ENCODE measurements at places on chromosomes 5 and 9.

GRCh38 chr9:109019420-109019819 is 6.1 kb upstream of the CTNNAL1 start:
- DNase-seq = no peak

GRCh38 chr5:113364466-113364865 is 70.3 kb downstream of the TSSK1B start:
- DNase-seq = no peak

DNA sequence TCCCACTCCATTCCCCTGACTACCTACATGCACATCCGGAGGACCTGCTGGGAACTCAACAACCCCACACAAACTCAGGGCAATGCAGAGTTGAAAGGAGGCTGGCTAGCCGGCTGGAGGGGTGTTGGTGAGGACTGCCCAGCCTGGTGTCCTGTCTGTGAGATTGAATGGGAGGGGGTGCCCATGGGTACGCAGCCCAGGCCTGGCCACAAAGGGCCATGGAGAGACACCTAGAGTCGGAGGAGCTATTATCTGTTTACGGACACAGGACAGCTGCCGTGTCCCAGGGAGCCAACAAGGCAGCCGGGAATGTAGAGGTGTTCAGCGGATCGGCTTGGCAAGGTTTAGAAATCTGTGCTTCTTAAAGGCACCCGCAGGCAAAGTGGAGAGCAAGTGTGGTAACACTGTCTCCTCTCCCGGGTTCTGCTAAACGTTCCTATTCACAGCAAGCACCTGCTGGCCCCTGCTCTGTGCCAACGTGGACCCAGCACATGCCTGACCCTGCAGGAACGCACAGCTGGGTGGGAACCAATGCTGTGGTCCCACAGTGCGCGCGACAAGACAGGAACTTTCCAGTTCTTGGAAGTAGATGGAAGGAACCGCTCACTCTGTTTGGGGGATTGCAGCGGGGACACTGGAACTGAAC is 166.7 kb downstream of the DAB2IP start:
- DNase-seq = no peak

GRCh38 chr9:15308511-15308910 is 1.5 kb upstream of the TTC39B start:
- no peak for DNase-seq

DNA sequence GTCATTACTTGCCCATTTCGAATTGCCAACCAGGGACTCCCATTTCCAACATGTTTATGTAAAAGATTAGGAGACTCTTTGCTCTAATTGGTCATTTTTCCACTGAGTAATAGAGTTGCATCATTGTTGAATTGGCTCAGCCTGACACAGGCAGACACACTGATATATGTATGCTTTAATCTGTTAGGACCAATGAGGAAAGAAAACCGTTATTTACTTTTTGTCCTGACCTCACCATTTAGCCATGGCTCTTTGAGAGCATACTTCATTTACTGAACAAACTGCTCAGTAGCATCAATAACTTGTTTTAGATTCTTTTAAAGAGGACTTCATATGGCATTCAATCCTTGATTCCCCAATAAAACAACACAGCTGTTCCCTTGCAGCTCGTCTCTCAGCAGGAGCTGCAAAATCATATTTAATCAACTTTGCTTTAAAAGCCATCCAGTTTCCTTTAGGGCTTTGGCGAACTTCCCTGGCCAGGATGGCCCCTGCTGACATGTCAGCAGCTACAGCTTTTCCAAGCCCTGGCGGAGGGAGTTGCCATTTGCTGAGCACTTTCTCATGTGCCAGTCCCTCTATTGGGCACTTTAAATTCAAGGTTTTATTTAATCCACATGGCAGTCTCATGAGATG is 251.5 kb upstream of the TNC start:
- peak; percentile 30 for DNase-seq

DNA sequence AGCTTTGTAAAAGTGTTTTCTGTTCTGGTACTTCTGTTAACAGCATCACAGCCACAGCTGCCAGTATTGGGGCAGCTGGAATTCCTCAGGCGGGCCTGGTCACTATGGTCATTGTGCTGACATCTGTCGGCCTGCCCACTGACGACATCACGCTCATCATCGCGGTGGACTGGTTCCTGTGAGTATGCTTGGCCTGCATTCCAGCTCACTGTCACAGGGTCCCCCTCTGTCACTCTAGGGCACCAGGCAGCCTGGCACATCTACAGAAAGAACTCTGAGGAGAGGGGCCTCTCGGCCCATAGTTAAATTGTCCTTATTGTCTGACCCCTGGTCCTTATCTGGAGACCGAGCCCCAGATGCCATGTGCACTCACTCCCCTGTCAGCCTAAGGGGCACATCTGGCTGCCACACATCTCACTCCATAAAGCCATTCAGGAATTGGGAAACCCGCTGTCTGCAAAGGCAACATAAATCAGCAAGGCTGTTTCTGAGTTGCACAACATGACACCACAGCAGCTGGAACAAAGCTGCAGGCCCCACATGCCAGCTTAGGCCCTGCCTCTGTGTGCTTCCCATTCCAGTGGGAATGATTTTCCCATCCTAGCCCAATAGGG is 77.5 kb downstream of the SLC1A3 start:
- peak; percentile 86 for DNase-seq

GRCh38 chr5:82809420-82810143 is 267.6 kb downstream of the TMEM167A start:
- no peak for DNase-seq

GRCh38 chr9:136665111-136665703 is 2.5 kb downstream of the EGFL7 start:
- DNase-seq = no peak

DNA sequence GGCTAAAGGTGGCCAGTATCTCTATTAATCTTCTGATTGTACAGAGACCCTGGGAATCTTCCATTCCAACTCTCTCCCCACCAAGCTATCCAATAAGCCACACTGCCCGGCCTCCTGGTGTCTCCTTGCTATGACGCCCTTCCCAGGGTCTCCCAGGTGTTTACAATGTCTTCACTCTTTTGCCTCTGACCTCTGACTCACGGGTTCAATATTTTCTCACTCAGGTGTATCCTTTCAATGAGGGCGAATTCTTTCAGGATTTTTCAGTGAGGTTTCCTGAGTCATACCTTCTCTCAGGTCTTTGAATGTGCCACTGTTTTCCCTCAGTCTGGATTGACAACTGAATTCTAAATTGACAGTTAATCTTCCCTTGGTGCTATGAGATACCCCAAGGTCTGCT is 53.7 kb upstream of the IRX4 start:
- DNase-seq = no peak

DNA sequence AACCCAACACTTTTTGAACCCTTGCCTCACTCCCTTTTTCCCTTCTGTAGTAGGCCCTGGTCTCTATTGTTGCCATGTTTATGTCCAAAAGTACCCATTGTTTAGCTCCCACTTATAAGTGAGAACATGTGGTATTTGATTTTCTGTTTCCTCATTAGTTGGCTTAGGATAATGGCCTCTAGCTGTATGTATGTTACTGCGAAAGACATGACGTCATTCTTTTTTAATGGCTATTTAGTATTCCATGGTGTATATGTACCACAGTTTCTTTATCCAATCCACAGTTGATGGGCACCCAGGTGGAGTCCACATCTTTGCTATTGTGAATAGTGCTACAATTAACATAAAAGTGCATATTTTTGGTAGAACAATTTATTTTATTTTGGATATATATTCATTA is 90.3 kb upstream of the PTPRD start:
- no peak for DNase-seq

DNA sequence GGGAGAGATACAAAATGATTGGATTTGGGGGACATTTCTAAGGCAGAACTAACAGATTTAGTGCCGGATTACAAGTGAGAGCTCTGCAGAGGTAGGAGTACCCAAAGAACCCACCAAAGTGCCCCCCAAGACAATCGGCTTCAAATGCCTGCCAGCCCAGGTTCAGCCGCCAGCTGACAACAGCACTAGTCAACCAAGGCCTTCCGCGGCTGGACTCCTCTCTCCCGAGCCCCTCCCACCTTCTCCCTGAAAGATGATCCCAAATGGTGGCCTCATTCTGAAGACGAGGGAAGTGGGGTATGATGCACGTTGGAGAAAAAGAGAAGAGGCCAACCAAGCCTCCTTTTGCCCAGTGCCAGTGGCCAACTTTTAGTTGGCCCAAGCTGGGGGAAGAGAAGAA is 210.4 kb upstream of the SLC30A5 start:
- DNase-seq = no peak

- DNase-seq = peak; percentile 11
Observed at GRCh38 chr5:123422433-123423277, 548 bp downstream of the CEP120 start.

DNA sequence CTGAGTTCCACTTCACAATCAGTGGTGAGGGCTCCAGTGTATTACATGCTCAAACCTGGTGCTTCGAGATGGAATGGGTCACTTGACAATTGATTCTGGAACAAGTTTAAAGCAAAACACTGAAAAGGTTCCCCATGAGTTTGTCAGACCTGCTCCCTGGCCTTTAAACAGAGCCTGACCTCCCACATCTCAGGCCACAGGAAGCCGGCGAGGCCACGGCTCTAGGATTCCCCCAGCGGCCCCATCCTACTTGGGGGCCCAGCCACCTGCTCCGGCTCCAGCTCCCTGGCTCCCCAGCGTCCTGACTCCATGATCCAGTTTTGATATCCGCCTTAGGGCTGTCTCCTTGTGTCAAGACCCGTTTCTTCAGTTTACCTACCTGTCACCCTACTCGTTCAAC is 62.0 kb downstream of the TTLL11 start:
- DNase-seq = no peak

- no peak for DNase-seq
Observed at GRCh38 chr5:18764161-18764560, 1129.9 kb downstream of the TAF11L14 start.

GRCh38 chr5:56229111-56229510 is 4.0 kb downstream of the ANKRD55 start:
- no peak for DNase-seq

DNA sequence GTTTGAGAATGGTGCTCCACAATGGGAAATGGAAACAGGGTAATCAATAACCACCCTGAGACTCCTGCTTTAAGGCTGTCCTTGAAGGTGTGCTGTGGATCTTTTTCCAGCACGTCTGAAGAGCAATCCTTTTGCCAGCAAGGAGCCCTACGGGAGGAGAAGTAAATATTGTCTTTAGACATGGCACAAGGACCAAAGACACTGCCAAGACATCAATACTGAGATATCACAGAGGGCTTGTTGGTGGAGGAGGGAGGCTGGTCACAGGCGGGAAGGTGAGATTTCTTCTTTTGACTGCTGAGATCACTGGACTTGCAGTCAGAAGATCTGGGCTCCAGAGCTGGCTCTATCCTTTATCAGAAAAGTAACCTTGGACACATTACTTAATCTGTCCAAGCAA is 135.0 kb upstream of the ZNF462 start:
- no peak for DNase-seq

DNA sequence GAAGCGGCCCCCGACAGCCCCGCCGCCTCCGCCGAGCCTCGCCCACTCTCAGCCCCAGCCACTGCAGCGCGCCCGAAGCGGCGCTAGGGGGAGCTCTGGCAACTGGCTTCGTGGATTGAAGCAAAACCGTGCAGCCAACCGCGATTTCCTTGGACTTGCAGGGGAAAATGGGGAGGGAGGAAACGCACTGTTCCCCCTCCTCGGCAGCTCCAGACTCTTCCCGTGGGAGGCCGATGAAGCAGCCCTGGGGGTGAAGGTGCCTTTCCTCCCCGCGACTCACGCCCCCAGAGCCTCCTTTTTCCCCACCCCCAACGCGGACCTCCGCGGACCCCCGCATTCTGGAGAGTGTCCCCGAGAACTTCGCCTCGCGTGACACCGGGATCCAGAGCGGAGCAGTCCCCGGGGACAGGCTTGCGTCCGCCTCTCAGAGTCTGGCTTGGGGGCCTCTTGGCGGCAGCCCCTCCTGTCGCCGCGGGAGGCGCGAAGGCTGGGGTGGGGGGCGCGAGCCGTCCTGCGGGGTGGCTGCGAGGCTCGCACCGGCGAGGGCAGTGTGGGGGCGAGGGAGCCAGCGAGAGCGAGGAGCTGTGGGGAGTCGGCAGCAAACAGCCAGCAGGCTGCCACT is 3.8 kb downstream of the IER5L start:
- DNase-seq = peak; percentile 90

DNA sequence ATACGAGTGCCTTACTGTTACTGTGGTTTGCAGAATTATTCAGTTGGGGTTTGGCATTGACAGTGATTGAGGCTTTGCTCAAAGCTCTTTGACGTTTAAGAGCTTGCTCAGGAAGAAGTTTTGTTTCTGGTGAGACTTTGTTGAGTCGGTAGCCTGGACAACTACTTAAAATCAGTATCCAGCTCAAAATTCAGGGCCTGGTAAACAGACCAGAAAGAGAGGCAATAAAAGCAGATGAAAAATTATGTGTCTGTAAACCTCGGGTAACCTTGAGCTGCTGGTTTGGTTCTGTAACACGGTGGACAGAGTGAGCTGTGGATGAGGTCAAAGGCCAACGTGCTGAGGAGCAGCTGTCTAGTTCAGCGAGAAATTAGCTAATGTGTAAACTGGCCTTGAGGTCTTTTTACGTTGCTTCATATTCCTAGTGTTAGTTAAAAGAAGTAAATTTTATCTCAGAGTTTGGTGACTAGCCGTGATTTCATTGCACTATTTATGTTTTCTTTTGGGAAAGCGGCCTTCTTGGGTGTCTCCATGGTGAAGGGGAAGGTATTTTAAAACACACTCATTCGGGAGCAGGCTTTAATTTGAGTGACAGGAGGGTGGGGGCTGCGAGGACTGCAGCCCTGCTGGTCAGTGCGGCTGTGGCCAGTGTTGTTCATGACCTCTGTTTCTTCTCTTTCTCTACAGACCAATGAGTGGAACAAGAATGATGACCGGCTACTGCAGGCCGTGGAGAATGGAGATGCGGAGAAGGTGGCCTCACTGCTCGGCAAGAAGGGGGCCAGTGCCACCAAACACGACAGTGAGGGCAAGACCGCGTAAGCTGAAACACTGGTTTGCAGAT is 82.0 kb upstream of the TTC23L start:
- DNase-seq = no peak

- peak; percentile 22 for DNase-seq
Observed at GRCh38 chr5:81850501-81851357, 99.8 kb upstream of the SSBP2 start.

- peak; percentile 36 for DNase-seq
Observed at GRCh38 chr5:120207129-120207528, 257.0 kb upstream of the PRR16 start.

DNA sequence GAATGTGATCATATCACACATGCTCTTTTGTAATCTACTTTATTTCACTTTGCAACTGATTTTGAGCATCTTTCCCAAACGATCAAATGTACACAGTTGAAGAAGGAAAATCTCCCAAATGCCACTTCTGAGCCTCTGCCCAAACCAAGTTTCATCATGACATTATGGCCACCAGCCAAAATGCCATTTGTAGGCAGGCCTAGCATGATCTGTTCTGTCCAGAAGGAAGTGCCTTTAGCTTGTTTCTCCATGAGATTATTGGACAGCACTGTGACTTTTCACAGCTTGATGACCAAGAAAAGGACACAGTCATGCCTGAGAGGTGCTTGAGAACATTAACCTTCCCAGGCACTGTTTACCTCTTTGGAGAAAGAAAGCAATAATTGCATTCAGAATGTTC is 73.2 kb upstream of the PIP5K1B start:
- DNase-seq = no peak

DNA sequence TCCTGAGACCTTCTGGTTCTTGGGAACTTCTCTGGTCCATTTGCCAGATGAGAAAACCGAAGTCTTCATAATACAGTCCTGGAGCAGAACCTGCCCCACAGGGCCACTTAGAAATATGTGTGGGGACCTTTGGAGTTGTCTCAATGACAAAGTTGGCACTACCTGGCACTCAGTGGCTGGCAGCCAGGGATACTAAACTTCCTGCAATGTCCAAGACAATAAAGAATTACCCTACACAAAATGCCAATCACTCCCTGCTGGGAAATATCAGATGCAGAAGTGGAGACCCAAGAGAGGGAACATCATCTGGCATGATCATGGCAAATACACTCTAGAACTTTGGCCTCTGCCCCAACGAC is 29.6 kb downstream of the ADRB2 start:
- DNase-seq = no peak

GRCh38 chr9:135214706-135215105 is 127.2 kb downstream of the OLFM1 start:
- DNase-seq = no peak
